ENCODE measurements at places on chromosomes 11 and 22.

GRCh38 chr11:73192272-73192671 is 25.8 kb upstream of the P2RY2 start:
- DNase-seq: no peak

- no peak for DNase-seq
Measured at GRCh38 chr11:103434073-103434411, 324.8 kb downstream of the DYNC2H1 start.

GRCh38 chr11:119422809-119423508 is at the start of gene THY1:
Gene THY1 (minus strand): TSS chr11:119423172. CDS start chr11:119420905, 2,267 bp downstream.
- DNase-seq: no peak

DNA sequence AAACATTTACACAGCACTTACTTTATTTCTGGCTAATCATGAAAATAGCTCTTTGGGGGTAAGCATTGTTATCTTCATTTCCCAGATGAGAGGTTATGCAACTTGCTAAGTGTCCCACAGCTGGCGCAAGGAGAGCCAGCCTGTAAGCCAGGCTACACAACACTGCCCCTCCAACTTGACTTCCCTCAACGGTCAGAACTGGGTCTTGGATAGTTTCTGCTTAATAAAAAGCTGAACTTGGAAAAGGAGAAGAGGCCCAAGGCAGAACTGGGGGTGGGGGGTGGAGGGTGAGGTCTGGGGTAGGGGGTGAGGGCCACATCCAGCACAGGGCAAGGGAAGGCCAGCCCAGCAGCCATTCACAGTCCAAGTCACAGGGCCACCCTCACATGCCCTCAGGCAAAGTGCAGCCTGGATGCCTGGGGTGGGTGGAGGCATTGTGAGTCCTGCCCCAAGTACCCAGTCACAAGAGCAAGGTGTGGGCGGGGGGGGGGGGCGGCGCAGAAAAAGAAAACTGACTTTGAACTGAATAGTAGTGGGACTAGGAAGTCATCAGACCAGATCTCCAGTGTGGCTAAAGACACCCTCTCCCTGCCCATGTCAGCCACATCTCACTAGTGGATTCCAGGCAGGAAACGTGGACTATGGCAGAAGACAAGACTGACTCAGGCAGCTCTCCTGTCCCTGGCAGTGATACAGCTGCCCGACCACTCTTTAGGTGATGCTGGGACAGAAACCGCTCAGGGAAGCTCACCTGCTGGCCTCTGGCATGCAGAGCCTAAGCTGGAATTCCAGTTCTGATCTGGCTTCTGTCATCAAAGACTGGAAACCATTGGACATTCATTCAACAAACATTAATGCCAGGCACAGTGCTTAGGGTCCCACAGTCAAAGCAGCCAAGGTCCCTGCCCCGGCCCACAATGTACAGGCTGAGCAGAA is 52.4 kb downstream of the PACSIN2 start:
- no peak for DNase-seq

- no peak for DNase-seq
Measured at GRCh38 chr11:14073849-14074476, 111.4 kb downstream of the SPON1 start.

- no peak for DNase-seq
Measured at GRCh38 chr11:89275966-89276365, 98.3 kb downstream of the TYR start.

GRCh38 chr11:128294671-128295050 is 292.7 kb downstream of the ETS1 start:
- no peak for DNase-seq

DNA sequence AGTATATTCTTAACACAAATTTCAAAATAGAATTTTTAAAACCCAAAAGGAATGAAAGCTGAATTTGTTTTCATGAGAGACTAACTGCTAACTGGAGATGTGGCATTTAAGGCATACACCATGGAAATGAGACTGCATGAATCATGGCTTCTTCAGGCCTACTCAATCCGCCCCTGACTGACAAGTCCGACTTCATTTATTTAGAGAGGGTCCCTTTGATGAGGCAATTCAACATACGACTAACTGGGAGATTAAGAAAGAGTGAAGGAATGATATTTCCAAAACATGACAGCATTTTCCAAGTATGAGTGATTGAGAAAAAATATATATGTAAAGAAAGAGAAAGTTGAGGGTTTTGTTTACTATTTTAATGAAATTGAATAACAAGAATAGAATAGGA is 720.1 kb downstream of the DLG2 start:
- DNase-seq: peak; percentile 34

DNA sequence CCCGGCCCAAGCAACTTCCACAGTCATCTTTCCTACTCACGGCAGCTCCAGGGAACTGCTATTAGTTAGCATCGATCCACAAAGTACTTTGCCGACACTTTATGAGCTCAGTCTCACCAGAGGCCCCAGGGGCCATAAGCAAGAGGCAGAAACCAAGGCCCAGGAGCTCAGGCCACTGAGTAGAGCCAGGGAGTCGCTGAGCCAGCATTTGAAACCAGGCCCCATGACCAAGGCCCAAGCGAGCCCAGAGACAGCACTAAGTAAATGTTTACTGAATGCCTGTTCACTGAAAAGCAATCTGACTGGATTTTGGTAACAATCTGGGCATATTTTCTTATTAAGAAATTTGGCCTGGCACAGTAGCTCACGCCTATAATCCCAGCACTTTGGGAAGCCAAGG is 43.3 kb downstream of the ARRB1 start:
- no peak for DNase-seq

- no peak for DNase-seq
Measured at GRCh38 chr11:126305699-126306098, 1.8 kb downstream of the DCPS start.

DNA sequence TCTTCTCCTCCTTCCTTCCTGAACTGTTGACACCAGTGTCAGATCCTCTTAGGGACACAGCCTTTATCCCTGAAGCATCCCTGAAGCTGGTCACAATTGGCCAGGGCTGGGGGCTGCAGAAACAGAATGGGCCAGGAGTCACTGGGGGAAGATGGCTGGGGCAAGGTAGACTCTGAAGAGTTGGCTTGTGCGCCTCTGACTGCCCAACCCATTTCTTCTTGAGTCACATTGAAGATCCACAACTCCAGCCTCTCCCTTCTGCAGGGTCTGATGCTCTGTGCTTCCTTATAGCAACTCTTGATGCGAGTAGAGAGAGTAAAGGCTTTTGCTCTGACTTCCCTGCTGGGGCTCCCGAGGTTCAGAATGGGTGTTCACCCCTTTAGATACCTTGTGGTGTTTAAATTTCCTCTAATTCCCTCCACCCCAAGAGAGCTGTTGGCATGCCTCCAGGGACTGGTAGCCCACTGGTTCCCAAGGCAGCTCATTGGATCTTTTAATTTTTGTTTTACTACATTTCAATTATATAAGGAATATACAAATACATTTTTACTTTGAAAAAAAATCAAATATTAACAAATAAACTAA is 13.4 kb downstream of the PRDM11 start:
- no peak for DNase-seq

DNA sequence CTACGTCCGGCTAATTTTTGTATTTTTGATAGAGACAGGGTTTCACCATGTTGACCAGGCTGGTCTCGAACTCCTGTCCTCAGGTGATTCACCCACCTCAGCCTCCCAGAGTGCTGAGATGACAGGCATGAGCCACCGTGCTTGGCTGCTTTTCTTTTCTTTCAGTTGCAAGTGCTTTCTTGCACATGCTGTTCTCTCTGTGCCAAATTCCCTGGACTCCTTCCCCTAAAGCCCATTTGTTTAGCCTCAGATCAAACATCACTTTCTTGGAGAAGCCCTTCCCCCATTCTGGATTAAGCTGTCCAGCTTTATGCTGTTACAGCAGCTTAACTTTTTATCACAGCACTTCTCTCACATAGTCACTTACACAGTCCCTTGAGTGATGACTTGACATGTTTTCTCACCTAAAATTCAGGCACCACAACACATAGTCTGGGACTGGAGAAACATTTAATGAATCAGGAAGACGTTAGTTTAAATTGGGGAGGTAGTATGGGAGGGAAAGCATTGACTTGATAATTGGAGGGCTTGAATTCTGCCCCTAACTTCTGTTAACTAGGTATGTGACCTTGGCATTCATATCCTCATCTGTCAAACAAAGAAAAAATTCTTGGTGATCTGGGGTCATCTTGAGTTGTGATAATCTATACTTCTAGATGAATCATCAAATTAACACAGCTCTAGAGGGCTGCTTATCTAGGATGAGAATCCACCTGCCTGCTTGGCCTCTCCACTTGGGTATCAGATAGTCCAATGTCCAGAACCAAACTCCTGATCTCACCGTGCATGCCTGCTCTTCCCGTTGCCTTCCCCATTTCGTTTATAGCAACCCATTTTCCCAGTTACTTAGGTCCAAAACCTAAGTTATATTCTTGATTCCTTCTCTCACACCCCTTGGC is 18.4 kb downstream of the ACO2 start:
- DNase-seq: no peak

DNA sequence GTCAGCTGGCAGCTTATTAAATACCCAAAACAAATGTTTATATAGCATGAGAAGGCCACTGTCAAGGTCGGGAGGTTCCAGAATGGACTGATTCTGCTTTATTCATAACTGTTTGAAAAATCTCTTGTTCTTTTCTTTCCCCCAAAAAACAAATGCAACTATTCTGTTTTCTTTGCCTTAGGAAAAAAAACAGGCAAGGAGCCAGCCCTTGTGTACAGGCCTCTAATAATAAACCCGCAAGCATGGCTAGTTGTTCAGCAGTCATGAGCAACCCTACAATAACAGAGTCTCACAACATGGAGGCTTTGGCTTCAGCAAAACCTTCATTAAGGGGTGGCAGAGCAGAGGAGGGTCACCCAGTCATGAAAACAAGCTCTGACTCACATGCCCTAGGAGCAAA is 191.7 kb downstream of the KIRREL3 start:
- DNase-seq: no peak

GRCh38 chr22:20741634-20742581 is 32.0 kb upstream of the SERPIND1 start:
- peak; percentile 35 for DNase-seq

- no peak for DNase-seq
Measured at GRCh38 chr11:46912526-46913150, 5.7 kb downstream of the LRP4 start.

DNA sequence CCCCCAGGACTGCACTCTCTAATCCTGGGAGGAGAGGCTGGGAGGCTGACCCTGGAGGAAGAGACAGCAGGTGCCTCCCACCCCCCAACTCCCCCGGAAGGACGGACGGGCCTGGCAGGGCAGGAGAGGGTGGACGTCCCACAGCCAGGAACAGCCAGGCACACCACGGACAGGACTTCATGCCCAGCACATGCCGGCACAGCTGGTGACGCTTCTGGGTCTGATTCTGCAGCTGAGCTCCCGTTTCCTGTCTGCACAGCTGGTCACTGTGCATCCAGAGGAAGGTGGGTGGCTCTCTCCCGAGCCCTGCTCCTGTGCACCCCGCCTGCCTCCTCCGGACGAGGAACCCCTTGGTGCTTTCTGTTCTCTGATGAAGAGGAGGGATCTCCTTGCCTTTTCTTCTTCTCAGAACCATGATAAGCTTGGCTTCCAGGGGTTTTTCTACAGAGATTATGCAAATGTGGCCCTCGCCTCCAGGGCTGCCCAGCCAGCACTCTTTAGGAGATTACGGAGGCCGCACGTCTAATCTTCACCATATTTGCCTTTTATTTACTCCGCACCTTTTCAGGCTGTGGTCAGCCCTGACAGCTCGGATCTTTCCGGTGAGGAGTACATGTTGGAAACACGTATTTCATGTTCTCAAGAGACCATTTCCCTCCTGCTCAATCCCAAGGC is 1295.8 kb downstream of the BRD1 start:
- no peak for DNase-seq

DNA sequence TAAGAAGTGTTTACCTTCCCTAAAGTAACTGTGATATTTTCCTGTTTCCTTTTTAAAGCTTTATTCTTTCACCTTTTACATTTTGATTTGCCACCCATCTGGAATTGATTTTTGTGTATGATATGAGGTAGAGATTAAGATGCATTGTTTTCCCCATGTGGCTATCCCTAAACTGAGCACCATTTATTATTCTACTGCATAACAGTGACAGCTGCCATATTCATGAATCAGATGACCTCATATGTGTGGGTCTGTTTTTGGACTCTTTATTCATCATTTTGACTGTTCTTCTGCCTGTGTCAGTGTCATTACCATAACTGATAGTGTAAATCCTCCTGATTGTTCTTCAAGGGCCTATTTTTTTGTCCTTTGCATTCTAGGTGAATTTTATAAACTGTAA is 50.8 kb downstream of the HIPK3 start:
- DNase-seq: peak; percentile 33

- no peak for DNase-seq
Measured at GRCh38 chr11:61542024-61542461, 33.5 kb downstream of the LRRC10B start.

DNA sequence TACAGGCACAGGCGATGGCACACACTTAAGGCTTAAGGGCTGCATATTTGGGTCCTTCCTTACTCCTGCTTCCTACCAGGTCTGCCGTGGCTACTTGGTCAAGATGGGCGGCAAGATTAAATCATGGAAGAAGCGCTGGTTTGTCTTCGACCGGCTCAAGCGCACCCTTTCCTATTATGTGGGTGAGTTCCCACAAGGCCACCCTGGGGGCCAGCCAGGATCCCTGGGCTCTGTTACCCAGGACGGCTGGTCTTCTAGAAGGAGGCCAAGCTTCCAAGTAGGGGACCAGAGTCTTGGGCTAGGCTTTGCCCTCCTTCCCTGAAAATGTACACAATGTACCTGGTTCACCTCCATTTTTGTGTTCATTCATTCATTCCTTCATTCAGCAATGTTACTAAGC is 29.1 kb downstream of the TREH start:
- DNase-seq: no peak

GRCh38 chr11:1152316-1153104 is 5.2 kb upstream of the MUC5AC start:
- DNase-seq: no peak
